NCI-H146 (cell line): ENCODE measurements at places on chromosomes 2 and 18.
A peak's percentile ranks its signal among the peaks of the same experiment; 100 is the strongest.

- no peak for DNase-seq
These were observed 1.2 kb upstream of the PER2 start for GRCh38 chr2:238289574-238289973.

DNA sequence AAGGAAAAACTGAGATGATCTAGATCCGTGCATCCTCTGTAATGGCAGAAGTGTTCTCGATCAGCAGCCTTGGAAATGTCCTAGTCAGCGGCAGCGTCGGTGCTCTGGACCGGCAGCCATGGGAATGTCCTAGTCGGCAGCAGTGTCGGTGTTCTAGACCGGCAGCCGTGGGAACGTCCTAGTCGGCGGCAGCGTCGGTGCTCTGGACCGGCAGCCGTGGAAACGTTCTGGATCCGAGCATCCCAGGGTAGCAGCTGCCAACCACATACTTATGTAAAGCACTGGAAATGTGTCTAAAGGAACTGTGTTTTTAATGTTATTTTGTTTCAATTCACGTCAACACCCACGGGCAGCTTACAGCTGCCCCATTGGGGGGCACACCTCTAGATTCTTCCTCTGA, 58.7 kb downstream of the GBX2 start:
- DNase-seq: no peak

- no peak for DNase-seq
These were observed at the start of gene DQX1 for GRCh38 chr2:74525717-74526648. Gene DQX1, minus strand, starts transcription at chr2:74526231. Its CDS starts 502 bp downstream, at chr2:74525729.

- no peak for DNase-seq
These were observed 157.6 kb downstream of the ATAD2B start for GRCh38 chr2:23769364-23769763.

- DNase-seq: peak; percentile 56
These were observed 106.4 kb upstream of the CCDC85A start for GRCh38 chr2:56077359-56077915.
